ENCODE measurements at places on chromosomes 12 and 14.

- DNase-seq = no peak
These were observed 4.9 kb upstream of the CMA1 start for GRCh38 chr14:24513009-24513408.

DNA sequence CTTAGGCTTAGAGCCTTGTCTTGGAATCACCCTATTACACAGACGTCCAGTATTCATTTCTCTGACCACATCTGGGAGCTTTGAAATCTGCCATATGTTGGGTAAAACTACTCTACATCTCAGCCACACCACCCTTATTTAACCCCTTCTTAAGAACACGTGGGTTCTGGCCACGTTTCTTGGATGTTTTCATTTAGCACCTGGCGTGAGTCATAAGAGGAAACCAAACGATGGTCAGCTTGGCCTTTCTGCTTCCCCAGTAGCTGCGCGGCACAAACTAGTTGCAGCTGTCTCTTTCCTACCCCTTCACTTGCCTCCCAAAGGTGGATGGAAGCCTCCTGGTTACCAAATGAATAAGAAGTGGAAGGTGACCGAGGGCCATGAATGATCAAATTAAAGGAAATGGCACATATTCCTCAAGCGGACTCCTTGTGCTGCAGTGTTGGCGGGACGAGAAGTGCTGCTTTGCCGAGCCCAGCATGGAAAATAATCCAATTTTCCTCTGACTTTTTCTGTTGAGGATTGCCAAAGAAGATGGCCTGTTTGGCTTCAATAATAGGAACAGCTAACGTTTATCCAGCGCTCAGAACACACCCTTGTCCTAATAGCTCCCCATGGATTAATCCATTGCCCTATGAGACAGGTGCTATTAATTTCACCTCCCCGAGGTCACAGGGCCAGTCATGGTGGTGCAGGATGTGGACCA, 154.1 kb downstream of the ZNF664 start:
- DNase-seq = no peak

DNA sequence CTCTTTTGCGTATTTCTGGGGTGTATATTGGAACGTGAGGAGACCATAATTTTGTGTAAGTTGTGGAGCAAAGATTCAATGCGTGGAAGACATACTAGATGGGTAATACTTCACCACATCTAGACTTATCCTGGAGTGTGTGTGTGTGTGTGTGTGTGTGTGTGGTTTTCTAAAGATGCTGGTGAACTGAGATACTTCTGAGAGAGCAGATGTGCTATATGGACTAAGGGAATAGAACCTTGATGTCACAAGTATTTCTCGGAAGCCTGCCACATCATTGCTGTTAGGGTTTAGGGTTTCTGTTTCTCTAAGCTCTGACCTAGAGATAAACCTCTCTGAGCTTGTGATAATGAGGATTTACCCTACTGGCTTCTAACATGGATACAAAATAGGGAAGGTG, 138.8 kb downstream of the DACT1 start:
- DNase-seq = no peak

DNA sequence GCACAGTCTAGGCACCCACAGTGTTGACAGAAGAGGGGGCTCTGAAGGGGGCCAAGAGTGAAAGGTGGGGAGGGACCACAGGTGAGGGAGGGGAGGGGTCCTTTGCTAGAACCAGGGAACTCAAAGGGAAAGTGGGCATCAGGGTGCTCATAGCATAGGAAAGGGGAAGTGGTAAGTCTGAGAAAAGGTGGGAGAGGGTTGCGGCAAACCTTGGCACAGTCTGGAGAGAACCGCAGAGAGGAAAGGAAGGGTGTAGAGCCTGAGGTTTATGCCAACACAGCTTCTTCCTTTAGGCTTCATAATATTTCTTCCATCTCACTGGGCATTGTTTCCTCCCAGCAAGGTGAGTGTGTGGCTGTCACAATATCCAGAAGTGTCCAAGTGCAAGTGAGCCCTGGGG, 11.5 kb upstream of the PLEK2 start:
- no peak for DNase-seq

GRCh38 chr12:68890701-68891113, 42.3 kb downstream of the CPM start:
- DNase-seq = no peak

DNA sequence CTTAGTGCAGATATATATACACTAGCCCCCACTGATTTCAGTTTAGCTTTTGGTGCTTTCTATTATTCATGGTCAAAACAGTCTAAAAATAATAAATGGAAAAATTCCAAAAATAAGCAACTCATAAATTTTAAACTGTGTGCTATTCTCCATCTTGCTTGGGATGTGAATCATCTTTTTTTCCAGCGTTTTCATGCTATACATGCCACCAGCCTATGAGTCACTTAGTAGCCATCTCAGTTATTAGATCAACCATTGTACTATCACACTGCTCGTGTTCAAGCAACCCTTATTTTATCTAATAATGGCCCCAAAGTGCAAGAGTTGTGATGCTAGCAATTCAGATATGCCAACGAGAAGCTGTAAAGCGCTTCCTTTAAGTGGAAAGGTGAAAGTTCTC, 73.9 kb upstream of the KRR1 start:
- peak; percentile 42 for DNase-seq

DNA sequence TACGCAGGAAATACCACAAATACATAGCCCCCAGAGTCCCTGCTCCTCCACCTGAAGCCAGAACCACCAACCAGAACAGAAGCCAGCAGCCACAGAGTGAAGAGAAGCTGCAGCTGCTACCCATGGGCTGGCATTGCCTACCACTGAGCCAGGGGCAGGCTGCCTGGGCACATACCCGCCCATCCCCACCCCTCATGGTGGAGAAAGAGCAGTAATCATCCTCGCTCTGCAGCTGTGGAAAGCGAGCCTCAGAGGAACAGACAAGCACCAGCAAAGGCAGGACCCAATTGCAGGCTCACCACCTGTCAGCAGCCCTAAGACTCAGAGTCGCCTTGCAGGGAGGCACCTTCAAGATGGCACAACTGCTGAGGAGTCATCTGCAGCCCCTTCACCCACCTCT, 11.2 kb upstream of the CD9 start:
- DNase-seq = no peak

DNA sequence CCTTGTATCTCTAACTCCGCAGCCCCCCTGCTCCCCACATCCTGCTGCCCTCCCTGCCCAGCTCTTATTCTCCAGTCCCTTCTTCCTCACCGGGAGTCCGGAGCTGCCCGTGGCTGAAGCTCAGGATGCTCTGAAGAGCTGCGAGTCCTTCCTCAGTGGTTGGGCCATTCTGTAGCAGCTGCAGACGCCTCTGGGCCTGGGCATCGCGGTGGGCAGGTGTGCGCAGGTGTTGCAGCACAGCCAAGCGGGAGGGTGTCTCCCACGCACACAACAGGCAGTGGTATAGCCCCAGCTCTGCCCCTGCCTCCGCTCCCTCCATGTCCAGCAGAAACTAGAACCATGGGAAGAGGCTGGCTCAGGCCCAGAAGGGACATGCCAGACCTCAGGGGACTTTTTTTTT, 20.2 kb downstream of the ZFHX2 start:
- no peak for DNase-seq

DNA sequence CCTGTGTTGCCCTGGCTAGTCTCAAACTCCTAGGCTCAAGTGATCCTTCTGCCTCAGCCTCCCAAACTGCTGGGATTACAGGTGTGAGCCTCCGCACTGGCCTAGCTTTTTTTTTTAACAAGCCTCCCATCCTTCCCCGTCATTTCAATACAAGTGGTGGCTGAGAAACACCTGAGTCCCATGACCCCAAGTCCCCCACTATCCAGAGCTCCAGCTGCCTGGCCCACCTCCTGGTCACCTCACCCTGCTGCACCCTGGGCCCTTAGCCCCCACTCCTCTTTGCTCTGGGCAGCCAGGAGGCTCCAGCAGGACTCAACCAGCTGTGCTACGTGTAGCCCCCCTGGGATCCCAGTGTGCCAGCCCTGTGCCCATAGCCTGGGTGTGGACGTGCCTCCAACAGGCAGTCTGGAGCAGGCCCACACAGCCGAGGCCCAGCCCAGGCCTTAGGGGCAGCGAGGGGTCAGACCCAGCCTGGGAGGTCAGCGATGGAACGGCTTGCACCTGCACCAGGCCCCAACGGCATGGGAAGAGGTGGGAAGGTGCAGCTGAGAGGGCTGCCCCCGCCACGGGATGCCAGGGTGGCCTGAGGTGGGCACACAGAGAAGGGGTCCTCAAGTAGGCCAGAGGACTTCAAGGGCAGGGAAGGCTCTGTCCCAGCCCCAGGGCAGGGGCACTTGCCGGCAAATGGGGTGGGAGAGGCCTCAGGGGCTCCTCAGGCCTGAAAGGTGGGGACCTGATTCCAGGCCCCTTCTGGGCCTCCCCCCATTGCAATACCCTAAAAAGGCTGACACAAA, 6.5 kb downstream of the AHNAK2 start:
- no peak for DNase-seq

GRCh38 chr14:71536927-71537772, 395.1 kb upstream of the RGS6 start:
- DNase-seq = no peak

GRCh38 chr14:95485222-95485819, 31.1 kb downstream of the SYNE3 start:
- DNase-seq = no peak

DNA sequence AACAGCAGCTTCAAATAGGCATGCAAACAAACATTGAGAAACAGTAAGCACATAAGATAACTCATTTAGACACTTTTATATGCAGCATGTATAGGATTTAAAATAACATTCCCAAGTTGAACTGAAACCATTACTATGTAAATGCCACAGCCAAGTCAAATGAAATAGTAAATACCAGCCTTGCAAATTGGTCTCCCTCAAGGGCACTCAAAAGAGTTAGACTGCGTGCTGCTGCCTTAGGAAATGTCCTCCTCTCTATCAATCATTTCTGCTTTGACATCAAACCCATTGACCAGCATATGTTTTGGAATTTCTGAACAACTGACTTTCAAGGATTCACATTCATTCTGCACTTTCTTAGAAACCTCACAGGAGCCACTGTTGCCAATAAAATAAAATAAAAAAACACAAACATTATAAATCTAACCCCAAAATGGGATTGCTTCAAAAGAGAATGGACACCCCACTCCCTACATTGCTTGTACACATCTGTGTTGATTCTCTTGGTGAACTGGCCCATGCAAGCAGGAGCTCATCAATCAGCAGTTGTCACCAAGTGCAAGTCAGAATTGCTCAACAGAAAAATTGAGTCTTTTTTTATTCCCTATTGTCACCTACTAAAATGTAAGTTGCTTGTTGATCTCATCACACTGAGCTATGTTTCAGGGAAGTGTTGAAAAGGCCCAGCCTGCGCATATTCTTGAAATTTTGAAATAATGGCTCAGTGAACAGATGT, 256.2 kb downstream of the DAD1 start:
- no peak for DNase-seq

DNA sequence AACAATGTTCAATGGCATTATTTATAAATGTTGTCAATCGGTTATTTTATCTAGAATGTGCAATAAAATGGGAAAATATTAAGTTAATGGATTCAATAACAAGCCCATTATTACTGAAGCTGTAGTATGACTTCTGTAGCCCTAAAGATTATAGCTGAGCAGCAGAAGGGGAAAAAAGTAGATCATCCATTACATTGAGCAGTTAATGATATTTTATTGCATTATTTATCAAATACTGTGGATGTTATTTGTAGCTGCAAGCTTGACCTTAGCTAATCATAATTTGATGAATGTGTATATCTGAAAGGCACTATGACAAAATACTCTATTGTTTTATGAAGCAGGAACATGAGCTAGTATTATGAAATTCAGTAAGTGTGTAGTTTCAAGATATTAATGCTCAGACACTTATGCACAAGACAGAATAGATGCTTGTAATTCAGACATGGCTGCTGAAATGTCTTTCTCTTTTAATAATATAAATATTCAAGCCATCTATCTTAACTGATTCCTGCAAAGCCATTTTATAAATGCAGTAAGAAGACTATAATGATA, 131.5 kb upstream of the MGAT4C start:
- no peak for DNase-seq

- peak; percentile 88 for DNase-seq
These were observed 29.3 kb downstream of the CD9 start for GRCh38 chr12:6229224-6230218.

DNA sequence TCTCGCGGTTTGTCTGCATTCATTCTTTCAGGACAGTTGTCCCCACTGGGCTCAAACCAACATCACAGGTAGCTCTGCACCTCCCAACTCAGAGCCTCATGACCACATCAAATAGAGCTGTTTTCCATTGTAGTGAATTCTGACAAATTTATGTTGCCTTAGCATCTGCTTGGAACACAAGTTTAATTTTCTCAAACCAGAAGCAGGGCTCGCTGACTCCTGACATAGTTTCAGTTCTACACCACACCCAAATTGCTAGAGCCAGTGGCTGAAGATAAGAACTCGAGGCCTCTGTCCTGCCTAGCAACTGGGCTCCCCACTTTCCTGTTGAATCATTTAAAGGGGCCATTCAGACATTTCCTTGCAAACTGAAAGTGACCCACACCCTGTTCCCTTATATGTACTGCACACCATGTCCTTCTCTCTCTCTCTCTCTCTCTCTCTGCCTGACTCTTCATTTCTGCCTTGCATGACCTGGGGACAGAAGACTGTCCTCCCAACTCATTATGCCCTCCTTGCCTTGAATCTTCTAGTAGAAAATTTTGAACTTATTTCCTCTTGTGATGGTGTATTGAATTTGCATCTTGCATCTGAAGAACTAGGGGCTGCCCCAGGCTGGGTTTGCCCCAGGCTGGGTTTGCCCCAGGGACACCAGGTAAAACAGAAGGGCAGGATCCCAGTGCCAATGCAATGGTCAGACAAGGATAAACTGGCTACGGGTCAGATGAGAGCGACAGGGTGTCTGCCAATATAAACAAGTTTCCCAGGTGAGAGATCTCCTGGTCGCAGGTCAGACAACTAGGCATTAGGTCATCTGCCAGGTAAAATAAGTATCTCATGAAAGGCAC, 9.7 kb upstream of the WSCD2 start:
- DNase-seq = no peak

DNA sequence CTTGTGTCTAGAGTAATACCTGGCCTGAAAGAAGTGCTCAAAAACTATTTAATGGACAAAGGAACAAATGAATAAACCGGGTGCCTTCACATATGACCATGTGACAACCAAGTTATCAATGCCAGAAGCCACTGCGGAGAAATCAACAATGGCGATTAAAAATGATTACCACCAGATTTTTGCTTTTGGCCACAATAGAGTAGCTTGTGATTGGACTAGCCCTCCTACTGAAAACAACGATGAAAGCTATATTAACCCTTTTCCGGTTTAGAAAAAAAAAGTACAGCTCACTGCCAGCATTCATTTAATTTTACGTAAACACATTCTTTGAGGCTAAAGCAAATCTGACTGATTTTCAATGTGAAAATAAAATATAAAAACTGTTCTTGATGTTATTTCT, 41.6 kb upstream of the TTC7B start:
- no peak for DNase-seq

DNA sequence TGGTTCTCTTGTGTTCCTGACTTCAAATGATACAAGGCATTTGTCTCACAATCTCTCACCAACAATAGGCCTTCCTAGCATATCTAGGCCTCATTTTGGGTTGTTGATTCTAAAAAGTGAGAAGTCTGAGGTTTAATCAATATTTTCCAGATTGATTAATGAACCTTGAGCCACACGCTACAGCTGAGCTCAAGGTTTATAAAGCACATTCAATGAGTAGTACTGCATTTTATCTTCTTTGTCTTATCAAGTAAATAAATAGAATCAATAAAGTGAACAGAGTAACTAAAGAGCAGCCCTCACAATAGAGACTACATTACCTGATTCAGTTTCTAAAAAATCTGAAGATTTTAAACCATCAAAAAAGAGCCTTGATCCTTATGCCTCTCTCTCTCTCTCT, 407.5 kb upstream of the CLEC14A start:
- no peak for DNase-seq
